NCI-H1417 (cell line): ENCODE measurements at places on chromosomes 13 and 19.

DNA sequence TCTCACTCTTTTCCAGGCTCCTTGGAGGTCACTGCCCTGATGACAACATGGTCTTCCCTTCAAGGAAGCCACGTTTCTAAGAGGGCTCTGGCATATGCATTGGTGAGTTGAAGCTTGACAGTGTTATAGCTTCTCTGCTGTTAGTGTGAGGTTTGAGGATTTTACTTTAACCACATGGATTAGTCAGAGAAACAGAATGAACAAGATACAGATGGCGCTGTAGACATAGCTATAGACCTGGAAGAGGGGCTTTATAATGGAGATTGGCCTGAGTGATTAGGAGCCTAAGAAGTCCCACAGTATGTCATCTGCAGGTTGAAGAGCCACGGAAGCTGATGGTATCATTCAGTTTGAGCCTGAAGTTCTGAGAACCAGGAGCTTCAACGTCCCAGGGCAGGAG lies 18.4 kb upstream of the URI1 start:
- no peak for DNase-seq

- no peak for DNase-seq
These were observed 54.7 kb upstream of the GAS6 start for GRCh38 chr13:113918580-113918979.

GRCh38 chr13:61255040-61255796 lies 160.4 kb downstream of the PCDH20 start:
- no peak for DNase-seq

DNA sequence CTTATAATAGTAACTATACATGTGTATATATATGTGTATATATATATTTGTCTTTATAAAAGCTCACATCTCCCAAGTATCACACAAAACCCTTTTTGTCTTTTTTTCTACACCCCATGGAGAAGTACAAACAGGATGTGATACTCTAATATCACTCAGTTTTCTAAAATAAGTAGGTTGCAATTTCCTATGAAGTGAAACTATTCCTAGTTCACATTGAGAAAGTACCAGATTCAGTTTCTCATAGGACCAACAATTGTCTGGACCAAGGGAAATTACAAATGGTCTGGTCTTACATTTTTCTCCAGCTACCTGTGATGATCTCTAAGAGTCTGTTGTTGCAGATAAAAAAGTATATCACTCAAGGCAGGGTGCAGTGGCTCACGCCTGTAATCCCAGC lies 17.9 kb upstream of the LILRB1 start:
- DNase-seq, result no peak

- DNase-seq, result no peak
These were observed 159.5 kb upstream of the SOX1 start for GRCh38 chr13:111907341-111907880.

DNA sequence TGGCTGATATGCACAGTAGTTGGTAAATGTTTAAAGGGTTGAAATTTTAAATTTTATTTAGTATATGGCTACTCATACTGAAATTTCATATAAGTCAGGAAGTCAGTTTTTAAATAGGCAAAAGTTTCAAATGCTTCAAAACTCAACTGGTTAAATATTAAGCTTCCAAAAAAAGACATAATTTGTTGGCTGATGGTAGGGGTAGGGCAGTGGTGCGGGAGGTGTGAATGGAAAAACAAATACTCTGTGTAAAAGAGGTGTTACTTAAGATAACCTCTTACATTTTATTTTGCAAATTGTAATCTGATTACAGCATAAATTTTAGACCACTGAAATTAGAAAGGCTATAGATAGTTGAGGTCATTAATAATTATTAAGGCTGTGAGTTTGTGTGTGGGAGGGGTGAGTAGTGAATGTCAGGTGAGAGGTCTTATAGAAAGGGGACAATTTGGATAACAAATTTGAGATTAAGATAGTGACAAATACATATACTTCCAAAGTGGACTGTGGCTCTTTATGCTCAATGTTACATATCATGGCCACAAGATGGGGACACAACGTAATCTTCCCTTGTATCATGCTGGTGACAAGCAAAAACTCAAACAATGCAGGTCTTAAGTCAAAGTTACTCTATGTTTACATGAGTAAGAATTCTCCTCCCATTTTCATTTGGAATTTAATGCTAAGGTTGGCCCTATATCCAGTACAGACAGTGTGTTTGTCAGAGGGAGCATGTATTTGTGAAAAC lies 36.6 kb upstream of the OXGR1 start:
- DNase-seq, result peak; percentile 29

- peak; percentile 54 for DNase-seq
These were observed 12.5 kb downstream of the TEX30 start for GRCh38 chr13:102761071-102761470.

DNA sequence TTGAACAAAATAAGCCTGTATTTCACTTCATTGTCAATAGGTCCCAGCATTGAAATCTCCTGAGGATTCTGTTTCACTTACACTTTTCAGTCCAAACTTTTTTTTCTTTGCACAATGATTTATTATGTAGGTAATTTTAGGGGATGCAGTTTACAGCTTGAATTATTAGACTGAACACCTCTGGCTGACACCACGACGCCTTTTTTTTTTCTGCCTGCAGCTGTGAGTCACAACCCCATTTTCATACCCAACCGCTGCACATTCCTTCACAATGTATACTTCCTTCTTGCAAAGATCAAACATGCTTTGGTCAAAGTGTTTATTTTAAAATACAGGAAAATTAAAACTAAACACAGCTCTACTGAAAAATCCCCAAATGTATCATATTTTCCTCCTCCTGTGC lies 11.4 kb downstream of the ZIC2 start:
- peak; percentile 71 for DNase-seq

DNA sequence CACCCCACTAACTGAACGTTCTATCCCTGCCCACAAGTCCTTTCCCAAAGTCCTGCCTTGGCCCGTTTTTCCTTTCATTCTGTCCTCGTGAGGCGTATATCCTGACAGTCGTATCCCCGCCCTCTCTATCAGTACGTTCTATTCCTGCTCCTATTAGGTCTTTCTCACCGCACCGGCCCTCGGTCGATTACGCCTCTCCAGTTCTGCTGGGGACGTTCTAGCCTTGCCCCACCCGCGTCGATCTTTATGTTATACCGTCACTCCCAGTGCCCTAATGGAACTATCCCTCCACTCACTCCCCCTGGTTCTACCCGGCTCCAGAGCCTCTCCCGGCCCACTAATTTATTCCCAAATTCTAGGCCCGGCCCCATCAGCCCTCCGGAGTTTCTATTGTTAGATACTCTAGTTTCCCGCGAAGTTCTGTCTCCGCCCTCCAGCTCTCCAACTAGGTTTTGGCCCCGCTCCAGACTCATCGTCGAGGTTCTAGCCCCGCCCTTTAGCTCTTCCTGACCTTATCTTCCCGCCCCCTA lies 2.0 kb downstream of the PLAUR start:
- no peak for DNase-seq

- peak; percentile 55 for DNase-seq
These were observed 883 bp downstream of the ZNF441 start for GRCh38 chr19:11767633-11768133.

- DNase-seq, result no peak
These were observed 1525.9 kb upstream of the SLC10A2 start for GRCh38 chr13:104592127-104592526.

GRCh38 chr19:3668331-3669081 lies 31.8 kb downstream of the PIP5K1C start:
- no peak for DNase-seq

- peak; percentile 30 for DNase-seq
These were observed 5.4 kb downstream of the CCDC61 start for GRCh38 chr19:46000491-46001246.

DNA sequence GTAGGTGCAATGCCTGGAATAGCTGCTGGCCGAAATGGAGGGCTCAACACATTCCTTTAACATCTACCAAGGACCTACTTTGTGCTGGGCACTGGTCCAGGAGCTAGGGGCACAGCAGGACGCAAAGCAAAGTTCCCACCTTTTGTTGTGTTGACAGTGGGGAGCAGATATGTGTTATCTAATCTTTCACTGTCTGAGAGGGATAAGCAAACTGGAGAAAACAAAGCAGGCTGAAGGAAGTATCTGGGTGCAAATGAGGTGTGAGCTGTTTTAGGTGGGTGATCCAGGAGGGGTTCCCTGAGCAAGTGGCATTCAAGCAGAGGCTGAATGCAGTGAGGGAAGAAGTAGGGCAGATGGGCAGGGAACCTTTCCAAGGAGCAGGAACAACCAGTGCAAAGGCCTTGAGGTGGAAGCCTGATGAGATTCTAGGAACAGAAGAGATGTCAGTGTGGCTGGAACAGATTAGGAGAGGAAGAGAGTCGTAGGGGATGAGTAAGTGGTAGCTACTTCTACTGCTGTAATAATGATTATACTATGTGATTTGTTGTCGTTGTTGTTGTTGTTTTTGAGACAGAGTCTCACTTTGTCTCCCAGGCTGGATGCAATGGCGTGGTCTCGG lies 2.2 kb upstream of the PLAUR start:
- DNase-seq, result no peak

DNA sequence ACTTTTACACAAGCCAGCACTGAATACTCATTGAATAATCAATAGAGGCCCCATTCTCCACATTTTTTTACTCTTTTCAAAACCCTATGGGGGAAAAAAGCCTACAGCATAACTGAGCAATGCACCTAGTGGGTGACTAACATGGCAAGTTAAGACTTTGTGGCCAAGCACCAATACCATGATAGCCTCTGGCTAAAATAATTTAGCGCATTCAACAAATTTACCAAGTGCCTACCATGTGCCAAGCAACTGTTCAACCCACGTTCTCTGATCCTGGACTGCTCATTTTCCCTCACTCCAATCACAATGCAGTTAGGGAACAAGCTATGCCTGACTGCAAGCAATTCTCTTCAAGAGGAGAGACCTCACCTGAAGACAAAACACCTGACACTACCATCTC lies 3.0 kb downstream of the ANKRD10 start:
- no peak for DNase-seq

DNA sequence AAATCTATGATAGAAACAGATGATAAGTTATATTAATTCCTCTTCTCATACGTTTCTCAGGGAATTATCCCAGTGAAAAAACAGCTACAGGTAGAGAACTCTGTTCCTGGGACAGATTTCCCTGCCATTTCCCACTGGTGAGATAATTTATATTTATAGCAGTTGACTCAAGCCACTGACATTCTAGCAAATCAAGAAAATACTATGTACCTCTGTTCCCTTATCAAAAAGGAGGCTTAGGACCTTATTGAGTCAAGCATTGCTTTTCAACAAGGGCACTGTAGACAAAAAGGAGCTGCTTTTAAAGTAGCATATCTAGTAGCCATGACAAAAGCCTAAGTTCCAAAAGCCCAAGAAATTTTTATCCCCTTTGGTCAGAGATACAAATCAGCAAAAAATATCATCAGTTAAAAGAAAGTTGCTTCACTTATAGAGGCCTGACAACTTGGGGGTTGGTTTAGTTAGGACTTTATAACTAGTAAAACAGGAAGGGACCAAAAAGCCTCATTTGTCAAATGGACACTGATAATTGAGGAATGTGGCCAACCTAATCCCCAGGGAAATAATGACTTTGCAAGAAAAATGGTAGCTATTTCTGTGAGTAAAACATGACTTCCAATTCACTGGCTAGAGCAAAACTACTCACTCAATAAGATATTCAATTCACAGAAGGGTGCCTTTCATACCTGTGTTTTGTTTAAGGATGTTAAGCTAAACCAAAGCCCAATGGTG lies 652.5 kb downstream of the SLITRK1 start:
- DNase-seq, result no peak
